ENCODE measurements at places on chromosomes 4 and X. TPM values are rescaled to one million over a fixed set of nuclear protein-coding genes. Genes with fewer than 3 reads are reported as not detected.

CCSER1 gene
- 0.30 TPM for total RNA-seq

PCYT1B gene
- total RNA-seq, result 0.22 TPM

UGT2A1 gene
- total RNA-seq, result not detected

UGDH gene
- total RNA-seq, result 9.8 TPM

TRPC5OS gene
- total RNA-seq, result not detected

ADGRG2 gene
- 0.21 TPM for total RNA-seq

MAGEB10 gene
- total RNA-seq, result not detected

DCLK2 gene
- 1.1 TPM for total RNA-seq

RHOH gene
- 0.68 TPM for total RNA-seq

CSAG1 gene
- not detected for total RNA-seq

SERPINA7 gene
- total RNA-seq, result not detected

IGFBP7 gene
- total RNA-seq, result 103 TPM

KLHL13 gene
- total RNA-seq, result 4.5 TPM

- DNase-seq, result no peak
These were observed 105.0 kb upstream of the ANKRD50 start for GRCh38 chr4:124817531-124817930.

DNA sequence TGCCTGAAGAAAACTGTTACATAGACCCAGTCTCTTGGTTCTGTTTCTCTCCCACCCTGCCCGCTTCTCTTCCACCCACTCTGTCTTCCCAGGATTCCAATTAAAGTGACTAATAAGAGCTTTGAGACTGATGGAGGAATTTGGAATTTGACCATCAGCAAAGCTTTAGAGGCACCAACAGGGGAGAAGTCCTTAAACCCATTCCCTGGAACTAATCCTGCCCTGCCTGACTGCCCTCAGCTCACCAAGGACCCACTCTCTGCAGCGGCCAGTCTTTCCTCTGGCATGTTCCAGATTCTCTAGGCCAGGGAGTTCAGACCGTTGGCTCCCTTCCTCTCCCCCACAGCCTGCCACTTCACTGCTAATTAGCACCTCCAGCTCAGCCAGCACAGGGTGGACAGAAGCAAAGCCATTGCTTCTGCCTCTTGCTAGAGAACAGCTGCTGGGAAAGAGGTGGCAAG, 23.9 kb downstream of the SCD5 start:
- DNase-seq, result no peak

- no peak for DNase-seq
These were observed 243.2 kb upstream of the F9 start for GRCh38 chrX:139287155-139287924.

GRCh38 chr4:5940470-5941203, 47.8 kb upstream of the CRMP1 start:
- no peak for DNase-seq

DNA sequence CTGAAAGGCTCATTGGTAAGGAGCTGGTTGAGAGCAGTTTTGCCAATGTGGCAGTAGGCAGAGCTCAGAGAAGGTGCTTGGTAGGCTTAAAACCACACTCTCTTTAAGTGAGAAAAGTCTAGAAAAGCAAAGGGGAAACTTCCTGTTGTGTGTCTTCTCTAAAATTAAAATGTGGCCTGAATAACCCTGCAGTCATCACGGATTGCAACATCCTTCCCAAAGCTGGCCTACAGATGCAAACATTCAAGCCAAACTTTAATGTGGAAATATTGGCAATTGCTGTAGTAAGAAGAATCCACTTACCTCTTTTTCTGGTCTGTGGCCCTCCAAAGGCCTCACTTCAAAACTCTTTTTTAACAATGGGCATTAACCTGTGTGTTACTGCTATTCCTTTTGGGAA, 348.5 kb downstream of the OPHN1 start:
- no peak for DNase-seq

GRCh38 chrX:12865359-12865758, 1.5 kb upstream of the TLR7 start:
- DNase-seq, result no peak

GRCh38 chrX:72019487-72019886, 108.8 kb downstream of the NHSL2 start:
- no peak for DNase-seq

- no peak for DNase-seq
These were observed 49.5 kb downstream of the SHROOM2 start for GRCh38 chrX:9835585-9836210.

DNA sequence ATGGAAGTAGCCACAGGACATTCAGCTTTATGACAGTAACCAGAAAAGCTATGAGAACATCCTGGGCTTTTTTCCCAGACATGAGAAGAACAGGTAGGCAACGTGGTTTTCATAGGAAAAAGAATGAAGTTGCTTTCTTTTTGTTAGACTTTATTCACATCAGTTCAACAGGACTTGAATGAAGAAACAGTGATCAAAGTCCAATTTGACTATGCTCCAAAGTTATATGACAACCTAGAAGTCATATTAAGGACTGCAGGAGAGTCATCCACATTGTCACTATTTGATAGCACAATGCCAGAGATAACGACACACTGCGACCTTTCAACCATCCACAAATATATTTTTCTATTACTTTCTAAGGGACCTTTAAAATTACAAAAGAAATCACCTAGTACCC, 39.2 kb upstream of the PRDX4 start:
- no peak for DNase-seq

DNA sequence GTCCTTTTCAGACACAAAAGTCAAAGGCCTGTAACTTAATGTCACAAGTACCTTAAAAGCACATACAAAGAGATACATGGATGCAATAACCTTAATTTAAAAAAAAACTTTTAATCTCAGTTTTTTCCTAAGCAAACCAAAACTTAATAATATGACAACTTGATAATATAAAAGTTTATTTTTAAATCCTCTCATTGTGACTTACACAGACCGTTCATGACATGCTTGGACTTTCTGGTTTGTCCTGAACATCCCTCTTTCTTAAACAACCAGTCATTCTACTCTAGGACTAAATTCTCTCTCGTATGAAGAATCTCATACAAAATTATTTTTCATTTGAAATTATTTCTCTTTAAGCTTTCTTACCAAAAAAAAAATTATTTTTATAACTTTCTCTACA, 43.1 kb upstream of the CYP2U1 start:
- DNase-seq, result no peak

- no peak for DNase-seq
These were observed 278.9 kb downstream of the INPP4B start for GRCh38 chr4:142567199-142567598.

DNA sequence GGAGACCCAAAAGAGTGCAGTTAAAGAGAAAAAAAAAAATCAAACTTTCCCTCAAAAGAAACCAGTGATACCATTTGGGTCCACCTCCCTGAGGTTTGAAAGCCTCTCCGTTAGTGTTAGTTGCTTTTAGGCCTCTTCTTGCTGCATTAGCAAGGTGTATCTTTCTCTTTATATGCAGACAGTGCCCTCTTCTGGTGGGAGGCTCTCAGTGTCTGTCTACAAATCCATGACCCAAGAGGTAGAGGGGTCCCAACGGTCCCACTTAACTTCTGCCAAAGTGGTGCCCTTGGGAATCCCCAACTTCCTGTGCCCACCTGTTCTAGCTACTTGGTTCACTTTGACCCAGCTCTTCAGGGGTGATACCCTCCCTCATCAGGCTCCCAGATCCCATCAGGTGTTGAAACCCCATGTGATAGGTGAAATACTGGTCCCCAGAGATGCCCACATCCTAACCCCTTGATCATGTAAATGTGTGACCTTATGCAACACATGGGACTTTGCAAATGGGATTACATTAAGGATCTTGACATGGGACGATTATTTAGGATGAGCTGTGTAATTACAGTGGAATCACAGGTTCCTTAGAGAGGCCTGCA, 63.7 kb upstream of the CD99 start:
- DNase-seq, result no peak

GRCh38 chr4:101762025-101762424, 28.5 kb upstream of the BANK1 start:
- DNase-seq, result no peak

DNA sequence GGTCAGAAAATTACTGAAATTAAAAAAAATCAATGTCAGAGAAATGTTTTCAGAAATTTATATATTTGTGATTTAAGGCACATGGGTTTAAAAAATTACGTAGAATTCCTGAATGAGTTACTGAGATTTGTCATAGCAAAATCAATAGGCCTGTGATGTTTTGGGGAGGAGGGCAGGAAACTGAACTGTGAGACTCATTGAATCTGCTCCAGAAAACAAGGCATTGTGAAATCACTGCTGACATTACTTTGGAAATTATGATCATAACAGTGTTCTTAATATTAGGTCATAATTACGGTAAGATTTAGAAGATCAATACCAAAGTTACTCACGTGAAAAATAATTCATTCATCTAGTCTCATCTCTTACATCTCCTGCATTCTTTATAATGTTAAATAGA, 5.3 kb downstream of the FGF5 start:
- DNase-seq, result no peak

DNA sequence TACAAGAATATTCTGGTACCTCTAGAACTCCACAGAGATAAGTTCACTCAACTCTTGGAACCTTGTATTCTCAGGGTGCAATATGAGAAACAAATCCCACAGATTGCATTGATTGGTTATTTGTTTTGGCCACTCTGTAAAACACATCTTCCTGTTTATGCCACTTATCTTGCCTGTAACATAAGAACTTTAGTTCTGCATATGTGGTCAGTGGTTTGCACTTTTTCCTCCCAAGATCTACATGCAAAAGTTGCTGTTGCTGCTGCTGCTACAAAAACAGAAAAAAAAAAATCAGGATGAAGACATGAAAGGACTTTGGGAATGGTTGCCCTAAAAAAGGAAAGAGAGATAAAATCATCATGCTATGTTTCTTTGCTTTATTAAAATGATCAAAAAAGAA, 9.6 kb downstream of the ODAPH start:
- no peak for DNase-seq

- DNase-seq, result no peak
These were observed 58.5 kb downstream of the ADD1 start for GRCh38 chr4:2902126-2902525.

DNA sequence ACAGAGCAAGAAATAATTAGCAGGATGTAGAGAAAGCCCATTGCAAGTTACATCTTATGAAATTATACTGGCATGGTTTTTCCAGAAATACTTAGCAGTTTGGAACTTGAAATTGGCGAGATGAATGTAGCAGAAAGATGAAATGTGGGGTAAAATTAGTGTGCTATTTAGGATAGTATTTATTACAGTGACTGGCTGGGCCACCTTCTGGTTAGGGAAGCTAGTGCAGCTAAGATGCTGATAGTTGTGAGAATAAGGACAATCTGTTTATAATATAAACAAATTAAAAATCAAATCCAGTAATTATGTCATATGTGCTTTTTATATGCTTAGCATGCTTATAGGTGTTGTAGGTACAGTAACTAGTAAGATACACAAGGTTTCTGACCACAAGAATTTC, 74.8 kb downstream of the IL15 start:
- no peak for DNase-seq

GRCh38 chr4:109072595-109072994, 229.9 kb downstream of the COL25A1 start:
- no peak for DNase-seq

- DNase-seq, result no peak
These were observed 138.9 kb downstream of the PTTG2 start for GRCh38 chr4:38099020-38099600.

- no peak for DNase-seq
These were observed 8.1 kb downstream of the NEK1 start for GRCh38 chr4:169604131-169604900.

DNA sequence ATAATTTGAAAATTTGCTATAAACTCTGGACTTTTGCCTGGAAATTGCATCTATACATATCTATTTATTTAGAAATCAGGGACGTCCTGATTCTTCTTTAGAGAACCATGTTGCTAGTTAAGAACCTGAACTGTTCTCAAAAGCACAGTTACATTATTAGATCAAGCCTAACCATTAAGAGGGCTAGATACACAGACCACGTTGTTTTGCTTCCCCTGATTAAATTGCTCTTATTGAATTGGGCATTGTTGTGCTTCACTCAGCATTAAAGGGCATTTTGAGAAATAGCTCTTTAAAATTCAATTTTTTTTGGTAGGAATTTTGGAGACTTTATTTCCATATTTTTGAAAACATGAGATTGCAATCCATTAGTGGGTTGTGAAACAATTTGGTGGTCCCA, 44.4 kb downstream of the FIP1L1 start:
- DNase-seq, result no peak

- DNase-seq, result no peak
These were observed 72.4 kb upstream of the TBL1X start for GRCh38 chrX:9392445-9392844.

DNA sequence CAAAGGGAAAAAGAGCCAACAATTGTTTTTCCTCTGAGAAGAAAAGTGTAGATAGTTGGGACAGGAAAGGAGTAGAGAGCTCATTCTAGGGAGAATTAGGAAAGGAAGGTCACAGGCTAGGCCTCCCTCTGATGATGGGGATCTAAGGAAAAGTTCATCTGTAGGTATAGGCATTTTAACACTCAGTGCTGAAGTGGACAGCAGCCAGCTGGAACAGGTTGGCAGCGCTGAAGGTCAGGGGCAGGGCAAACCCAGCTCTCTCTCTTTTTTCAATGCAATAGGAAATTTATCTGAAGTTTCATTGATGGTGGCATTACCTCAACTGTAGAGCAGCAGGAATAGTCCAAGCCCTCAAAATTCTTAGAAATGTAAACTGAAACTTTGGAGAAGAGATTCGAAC, 98.5 kb upstream of the ETNPPL start:
- DNase-seq, result no peak

- no peak for DNase-seq
These were observed 20.0 kb downstream of the RHOH start for GRCh38 chr4:40216622-40217366.

- DNase-seq, result no peak
These were observed 24.2 kb upstream of the HELT start for GRCh38 chr4:184994010-184994622.

- DNase-seq, result no peak
These were observed 511.8 kb upstream of the LCORL start for GRCh38 chr4:18533262-18533775.

DNA sequence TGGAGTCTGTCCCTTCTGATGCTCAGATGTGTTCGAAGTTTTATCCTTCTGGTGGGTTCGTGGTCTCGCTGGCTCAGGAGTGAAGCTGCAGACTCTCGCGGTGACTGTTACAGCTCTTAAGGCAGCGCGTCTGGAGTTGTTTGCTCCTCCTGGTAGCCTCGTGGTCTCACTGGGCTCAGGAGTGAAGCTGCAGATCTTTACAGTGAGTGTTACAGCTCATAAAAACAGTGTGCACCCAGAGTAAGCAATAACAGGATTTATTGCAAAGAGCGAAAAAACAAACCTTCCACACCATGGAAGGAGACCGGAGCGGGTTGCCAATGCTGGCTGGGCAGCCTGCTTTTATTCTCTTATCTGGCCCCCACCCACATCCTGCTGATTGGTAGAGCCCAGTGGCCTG, 18.5 kb downstream of the SLC25A5 start:
- no peak for DNase-seq

Measured in psoas muscle (tissue), 8 donors.